Activated T-helper 1 cell treated with Interleukin-2 at 50 U/mL for 16 hours (primary cell): ENCODE measurements at places on chromosomes 1 and 21.

DNA sequence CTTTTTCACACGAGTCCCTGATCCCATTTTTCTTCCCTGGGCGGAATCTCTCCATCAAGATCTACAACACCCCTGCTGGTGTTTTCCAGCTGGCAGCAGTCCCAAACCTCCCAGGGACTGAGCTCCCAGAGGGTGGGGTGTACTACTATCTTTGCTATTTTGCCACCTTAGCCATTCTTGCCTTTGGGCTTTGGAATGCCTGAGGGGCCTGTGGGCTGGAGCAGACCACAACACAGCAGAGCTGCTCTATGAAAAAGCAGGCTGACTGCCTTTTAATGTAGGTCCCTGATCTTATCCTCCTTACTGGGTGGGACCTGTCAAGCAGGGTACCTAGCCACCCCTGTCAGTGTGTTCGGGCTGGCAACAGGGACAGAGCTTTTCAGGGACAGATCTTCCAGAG lies 91.9 kb downstream of the KCNT2 start:
- no peak for DNase-seq

- no peak for DNase-seq
These were observed 60.0 kb downstream of the EIF2B3 start for GRCh38 chr1:44926311-44926781.

- peak; percentile 7 for DNase-seq
These were observed 8.0 kb upstream of the PLCH2 start for GRCh38 chr1:2468041-2468472.

GRCh38 chr1:11498956-11499594 lies 20.1 kb downstream of the DISP3 start:
- DNase-seq = no peak

DNA sequence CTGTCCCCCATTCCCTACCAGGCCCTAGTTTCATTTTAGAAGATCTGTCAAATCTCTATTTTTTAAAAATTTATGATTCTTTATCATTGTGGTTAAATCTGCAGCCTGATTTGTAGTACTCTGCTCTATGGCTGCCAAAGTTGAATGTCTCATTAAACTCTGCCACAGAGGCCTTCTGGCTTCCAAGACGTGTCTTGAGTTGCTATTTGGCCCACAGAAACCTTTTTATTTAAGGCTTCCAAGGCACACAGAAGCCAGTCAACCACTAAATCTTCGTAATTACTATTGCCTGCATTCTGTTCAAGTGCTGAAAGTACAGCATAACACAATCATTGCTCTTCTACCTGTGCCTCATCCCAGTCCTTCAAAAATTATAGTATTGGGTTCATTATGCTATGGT lies 971.0 kb downstream of the NCAM2 start:
- DNase-seq = no peak

GRCh38 chr1:3846541-3846940 lies 10.5 kb downstream of the CEP104 start:
- DNase-seq = no peak

DNA sequence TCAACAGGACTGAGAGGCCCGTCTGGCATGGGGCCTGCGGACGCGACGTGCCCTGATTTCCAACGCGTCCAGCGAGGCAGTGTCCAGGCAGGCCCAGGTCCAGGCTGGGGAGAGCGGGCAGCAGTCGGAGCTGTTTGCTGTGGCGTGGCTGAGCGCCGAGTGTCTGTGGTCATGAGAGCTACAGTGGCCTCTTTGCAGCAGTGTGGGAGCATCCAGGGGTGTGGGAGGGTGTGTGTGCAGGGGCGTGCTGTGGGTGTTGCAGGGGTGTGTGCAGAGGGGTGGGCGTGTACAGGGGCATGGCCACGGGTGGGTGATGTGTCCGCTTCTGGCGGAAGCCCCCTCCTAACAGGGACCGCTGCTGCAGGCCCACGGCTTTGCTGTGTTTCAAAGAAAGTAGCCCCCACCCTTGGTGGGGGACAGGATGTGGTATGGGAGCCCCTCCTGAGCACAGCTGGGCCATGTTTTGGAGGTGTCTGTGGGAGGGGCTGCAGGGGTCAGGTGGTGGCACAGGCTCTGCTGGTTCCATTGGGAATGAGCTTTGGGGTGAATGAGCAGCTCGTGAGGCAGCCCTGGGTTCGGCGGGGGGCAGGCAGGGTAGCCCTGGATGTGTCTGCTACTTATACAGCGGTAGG lies 17.7 kb downstream of the PLCH2 start:
- DNase-seq = no peak

DNA sequence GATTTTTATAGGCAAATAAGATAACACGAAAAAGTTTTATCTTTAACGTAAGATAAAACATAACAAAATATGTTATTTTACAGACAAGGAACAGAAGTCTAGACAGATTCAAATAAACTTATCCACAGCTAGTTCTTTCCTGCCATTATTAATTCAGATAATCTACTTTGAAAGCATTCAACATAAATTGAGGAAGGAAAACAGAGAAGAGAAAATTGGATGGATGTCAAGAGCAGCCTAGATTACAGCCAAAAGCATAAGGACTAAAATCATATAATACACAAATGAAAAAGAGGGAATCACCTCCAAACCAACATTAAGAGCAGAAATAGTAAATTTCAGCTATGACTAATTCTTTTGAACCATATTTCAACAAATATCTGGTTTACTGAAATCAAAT lies 15.5 kb downstream of the TRIM33 start:
- DNase-seq = no peak

DNA sequence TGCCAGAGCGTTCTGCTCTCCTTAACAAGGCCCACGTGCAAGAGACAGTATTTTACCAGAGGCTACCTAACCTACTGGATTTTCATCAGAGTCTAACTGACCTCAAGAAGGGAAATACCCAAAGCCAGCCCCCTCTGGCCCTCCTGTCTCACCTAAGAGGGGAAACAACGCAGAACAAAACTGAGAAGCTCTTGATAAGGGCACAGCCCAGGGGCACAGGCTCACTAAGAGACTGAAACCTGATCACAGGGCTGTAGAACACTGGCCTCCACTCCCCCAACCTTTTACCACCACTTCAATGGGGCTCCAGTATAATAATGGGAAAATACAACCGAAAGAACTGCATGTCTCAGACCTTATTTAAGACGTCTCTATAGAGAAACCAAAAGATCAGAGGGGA lies 449.5 kb upstream of the CAMK1G start:
- DNase-seq = no peak
